Stimulated activated CD8-positive, alpha-beta memory T cell treated with anti-CD3 and anti-CD28 coated beads, Interleukin-2, amount 100 ng/mL, for 1 hour (primary cell): ENCODE measurements at places on chromosomes 5 and 9.

GRCh38 chr9:104555521-104555920 is 13.4 kb upstream of the OR13C8 start:
- no peak for DNase-seq

DNA sequence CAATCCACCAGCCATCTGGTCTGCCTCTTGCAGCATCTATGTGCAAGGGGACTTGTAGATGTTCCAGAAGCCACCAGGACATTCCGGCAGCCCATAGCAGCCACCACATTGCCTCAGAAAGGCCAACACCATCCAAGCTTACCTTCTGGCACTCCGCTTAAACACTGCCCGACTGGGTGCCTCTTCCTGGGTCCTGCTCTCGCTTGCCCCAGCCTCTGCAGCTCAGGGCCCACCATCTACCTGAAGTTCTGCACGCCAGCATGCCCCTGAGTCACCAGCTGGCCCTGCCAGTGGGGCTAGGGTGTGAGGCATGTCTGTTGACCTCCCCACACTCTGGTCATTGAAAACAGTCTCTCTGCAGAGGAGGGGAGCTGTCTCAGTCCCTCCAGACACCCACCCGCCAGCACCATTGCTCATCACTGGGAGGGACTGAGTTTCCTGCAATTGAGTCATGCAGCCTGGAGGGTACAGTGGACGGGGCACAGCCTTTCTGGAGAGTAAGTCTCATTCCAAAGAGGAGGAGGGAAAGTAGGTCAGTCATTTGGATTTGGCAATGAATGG is 16.9 kb upstream of the COL5A1 start:
- DNase-seq = no peak

DNA sequence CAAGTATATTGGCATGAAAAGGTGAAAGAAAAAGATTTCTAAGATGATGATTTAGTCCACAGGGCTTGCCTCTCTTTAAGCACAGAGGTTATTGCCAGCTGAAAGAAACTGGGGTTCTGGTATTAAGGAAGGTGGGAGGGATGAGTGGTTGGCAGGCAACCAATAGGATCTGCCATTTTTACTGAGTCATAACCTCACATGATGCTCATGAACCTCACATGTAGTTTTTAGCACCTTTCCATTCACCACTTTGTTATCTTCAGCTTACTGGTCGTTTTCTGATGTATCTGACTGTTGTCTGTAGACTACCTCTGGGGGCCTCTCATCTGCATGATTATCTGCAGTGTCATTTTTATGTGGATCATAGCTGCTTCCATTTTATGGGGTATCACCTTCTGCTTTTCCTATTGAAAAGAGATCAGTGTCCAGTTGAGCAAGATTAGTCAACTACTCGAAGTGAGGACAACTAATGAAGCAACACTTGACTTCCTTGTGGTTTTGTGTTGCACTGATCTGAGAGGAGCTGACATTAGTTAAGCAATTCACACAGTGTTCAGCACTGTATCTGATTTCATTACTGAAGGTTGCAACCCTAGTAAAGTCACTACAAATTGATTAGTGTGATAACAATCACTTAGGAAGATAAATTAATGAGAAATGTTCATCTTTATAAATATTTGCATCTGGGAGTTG is 186.3 kb downstream of the SGCD start:
- DNase-seq = no peak

GRCh38 chr5:180568914-180569313 is 22.4 kb downstream of the SCGB3A1 start:
- no peak for DNase-seq
